ENCODE measurements at places on chromosomes 11 and 22.

DNA sequence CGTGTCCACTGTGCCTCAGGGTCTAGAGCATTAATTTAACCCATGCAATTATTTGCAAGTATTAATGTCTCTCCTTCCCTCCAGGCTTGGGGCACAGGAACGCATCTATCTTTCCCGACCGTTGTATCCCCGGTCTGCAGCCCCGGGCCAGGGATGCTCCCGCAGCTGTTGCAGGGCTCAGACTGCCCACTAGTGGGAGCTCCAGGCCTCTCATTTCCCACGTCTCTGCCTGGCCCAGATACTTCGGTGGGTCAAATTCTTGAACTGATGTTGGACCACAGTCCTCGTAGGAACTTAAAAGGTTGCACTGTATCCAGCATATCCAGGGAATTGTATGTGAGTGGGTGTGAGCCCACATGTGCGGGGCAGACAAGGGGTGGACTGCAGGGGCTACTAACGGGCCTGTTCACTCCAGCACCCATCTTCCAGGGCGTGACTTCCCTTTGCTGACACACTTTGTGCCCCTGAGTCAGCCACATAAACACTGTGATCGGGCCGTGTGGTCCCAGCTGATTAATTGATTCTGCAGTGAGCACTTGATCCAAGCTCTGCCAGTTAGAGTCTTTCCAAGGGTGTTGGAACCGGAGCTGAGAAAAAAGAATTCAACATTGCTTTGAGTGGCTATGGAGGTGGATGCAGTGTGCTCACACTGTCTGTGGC lies 451.3 kb downstream of the TBC1D22A start:
- DNase-seq, result peak; percentile 9

DNA sequence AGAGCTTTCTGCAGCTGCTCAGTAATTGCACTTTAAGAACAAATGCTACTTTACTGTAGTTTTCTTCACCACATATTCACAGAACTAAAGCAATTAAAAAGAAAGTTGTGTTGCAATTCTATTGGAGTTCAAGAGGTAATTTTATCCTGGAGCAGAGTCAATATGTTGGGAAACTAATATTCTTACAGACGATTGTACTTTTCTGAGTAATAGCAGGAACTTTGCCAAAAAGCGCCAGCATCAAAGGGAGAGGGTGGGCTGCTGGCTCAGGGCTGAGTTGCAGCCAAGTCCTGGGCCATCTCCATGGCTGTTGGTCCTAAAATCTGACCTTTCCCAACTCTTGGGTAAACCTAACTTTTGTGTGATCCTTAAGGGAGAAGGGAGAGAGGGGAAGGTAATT lies 73.6 kb upstream of the MYO18B start:
- DNase-seq, result no peak

DNA sequence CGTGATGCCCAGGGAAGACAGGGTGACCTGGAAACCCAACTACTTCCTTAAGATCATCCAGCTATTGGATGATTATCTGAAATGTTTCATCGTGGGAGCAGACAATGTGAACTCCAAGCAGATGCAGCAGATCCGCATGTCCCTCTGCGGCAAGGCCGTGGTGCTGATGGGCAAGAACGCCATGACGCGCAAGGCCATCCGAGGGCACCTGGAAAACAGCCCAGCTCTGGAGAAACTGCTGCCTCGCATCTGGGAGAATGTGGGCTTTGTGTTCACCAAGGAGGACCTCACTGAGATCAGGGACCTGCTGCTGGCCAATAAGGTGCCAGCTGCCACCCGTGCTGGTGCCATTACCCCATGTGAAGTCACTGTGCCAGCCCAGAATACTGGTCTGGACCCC lies 43.5 kb upstream of the DAGLA start:
- no peak for DNase-seq

DNA sequence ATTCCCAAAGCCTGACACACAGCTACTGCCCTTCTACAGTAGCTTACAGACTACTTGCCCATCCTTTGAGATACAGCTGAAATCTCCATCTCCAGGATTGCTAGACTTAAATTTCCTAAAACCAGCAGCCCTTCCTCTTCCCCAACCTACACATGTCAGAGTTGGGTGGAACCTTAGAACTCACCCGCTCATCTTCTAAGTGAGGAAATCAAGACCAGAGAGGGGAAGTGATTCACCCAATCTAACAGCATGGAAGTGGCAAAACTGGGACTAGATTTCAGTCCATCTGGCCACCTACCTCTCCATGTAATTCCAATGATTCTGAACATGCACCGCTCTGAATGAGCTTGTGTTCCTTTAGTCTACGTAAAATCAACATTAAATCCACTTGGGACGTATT lies 1.0 kb upstream of the TMEM86A start:
- DNase-seq, result no peak

DNA sequence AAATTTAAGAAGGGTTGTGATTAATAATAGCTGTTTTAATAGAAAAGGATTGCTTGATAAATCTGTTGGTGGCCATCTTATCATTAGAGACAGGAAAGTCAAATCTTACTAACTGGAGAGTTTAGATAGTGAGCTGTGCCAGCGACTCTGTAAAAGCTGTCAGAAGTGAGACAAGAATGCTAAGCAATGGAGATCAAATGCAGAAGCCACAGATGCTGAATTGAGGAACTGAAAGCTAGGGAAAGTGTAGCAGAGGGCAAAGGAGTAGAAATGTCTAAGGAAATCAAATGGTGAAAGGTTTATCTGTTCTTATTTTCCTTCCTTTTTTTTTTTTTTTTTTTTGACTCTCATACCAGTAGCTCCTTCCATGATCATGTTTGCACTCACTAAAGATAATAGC lies 13.7 kb downstream of the MS4A13 start:
- DNase-seq, result no peak

Measured in ACHN (cell line).